Ammon's horn (tissue), 1 donor: ENCODE measurements at places on chromosomes 2 and 18.
A peak's percentile ranks its signal among the peaks of the same experiment; 100 is the strongest.

DNA sequence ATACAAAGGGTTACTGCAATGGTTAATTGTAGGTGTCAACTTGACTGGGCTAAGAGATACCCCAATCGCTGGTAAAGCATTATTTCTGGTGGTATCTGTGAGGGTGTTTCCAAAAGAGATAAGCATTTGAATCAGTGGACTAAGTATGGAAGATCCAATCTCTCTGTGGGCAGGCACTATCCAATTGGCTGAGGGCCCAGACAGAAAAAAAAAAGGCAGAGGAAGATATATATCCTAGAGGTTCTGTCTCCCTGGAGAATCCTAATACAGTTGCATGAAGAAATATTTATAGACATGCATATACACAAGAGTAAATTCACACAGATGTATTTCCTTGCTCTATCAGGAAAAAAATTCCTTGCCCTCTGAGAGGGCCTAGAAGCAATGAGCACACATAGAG lies 43.9 kb downstream of the TBC1D8 start:
- DNase-seq, result no peak

- peak; percentile 27 for DNase-seq
These were observed 532.1 kb downstream of the FBXO15 start for GRCh38 chr18:73615506-73615905.

GRCh38 chr2:196315388-196316049 lies 144.1 kb upstream of the STK17B start:
- no peak for DNase-seq

- DNase-seq, result no peak
These were observed 87.0 kb upstream of the GATA6 start for GRCh38 chr18:22082408-22082807.

DNA sequence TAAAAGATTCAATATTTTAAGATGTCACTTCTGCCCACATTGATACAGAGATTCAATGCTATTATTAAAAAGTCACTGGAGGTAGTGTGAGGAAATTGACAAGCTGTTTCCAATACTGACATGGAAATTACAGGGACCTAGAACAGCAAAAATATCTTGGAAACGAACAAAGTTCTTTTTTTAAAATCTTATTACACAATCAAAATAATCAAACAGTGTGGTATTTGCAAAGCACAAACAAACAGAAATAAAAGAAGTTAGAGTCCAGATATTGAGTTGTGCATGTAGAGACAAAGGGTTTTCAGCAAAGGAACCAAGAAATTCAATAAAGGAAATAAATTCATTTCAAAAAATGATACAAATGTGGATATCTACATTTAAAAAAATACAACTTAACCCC lies 369.6 kb downstream of the NCKAP5 start:
- DNase-seq, result no peak

- DNase-seq, result peak; percentile 76
These were observed 89.4 kb downstream of the HDAC4 start for GRCh38 chr2:239311132-239312040.

GRCh38 chr2:96937586-96937985 lies 48.8 kb downstream of the FAM178B start:
- no peak for DNase-seq

DNA sequence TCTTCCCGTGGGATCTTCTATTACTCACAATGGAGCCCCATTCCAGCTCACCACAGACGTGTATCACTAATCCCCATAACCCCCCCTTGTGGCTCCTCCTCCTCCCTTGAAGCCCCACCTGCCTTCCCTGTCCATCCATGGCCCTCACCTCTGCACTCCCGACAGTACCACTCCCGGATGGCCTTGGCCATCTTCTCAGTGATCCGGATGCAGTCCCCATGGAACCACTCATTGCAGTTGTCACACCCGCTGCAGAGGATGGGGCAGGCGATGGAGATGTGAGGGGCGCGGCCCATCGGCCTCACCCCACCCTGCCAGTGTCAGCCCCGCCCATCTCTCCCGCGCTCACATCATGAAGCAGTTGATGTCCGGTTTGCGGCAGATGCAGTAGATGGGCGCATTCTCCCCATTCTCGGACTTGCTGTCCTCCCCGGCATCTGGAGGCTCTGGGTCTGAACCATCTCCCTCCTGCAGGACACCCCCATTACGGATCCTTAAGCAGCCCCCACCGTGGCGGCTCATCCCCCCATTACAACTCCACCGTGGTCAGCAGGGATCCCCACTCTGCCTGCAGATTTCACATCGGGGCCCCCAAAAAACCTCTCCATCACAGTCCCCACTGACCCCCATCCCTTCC lies 983 bp downstream of the CXXC1 start:
- no peak for DNase-seq

DNA sequence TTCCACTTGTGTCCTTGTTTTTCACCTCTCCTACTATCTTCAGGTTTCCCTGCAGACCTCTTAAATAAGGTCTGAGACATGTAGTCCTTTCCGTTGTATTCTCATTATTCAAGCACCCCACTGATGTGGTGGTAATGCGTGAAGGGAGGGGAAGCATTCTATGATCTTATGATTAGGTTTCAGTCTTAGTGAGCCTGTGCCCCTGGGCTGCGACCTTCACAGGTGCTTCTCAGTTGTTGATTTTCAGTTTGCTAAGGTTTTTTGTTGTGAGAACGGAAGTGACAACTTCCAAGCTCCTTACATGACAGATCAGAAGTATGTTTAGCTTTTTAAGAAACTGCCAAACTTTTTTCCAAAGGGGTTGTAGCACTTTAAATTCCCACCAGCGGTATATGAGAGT lies 41.3 kb downstream of the VPS54 start:
- no peak for DNase-seq

DNA sequence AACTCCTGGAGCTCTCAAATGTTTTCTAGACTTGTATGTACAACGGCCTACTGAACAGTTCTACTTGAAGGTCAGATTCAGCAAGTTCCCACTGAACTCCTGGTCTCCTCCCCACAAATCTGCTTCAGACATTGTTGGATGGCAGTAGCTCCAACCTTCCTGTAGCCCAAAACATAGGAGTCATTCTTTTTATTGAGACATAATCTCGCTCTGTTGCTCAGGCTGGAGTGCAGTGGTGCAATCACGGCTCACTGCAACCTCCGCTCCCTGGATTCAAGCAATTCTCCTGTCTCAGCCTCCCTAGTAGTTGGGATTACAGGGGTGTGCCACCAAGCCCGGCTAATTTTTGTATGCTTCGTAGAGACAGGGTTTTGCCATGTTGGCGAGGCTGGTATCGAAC lies 47.3 kb downstream of the QPCT start:
- no peak for DNase-seq

DNA sequence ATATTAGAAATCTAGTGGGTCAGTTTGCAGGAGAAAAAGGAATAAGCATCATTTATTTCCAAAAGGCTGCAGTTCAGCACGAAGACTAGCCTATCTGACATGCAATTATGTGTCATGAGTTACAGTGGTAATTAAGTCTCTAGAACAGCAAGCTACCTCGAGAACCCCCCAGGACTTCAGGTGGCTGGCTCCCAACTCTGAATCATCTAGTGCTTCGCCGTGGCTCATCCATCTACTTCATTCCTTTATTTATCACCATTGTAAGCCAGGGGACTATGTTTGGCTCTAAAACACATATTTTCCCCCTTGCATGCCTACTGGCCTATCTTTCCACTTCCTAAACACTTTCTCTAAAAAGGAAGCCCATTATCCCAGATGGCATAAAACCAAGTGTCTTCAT lies 121.6 kb downstream of the TXNL1 start:
- no peak for DNase-seq

DNA sequence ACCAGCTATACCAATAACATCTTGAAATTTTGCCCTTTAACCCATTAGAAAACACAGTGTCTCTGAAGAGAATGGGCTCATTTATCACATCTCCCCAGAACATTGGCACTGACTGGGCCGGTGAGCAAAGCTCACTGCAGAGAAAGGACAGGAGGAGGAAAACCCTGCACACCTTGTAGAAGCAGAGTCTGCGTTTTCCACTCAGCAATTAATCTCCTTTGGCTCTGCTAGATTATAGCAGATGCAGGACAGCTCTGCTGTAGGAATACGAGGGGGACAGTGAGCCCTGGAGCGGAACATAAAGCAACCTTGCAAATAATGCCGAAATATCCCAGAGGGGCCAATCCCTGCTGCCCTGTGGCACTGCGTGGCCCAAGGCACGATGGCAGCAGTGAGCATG lies 113.9 kb downstream of the TSN start:
- DNase-seq, result no peak

- peak; percentile 93 for DNase-seq
These were observed 344.0 kb downstream of the PIK3C3 start for GRCh38 chr18:42298759-42299675.
